Cortex of kidney (tissue), 1 donor: ENCODE measurements at places on chromosomes 13 and 19.

GRCh38 chr19:20044663-20045062 lies 5.4 kb upstream of the ZNF682 start:
- no peak for DNase-seq

DNA sequence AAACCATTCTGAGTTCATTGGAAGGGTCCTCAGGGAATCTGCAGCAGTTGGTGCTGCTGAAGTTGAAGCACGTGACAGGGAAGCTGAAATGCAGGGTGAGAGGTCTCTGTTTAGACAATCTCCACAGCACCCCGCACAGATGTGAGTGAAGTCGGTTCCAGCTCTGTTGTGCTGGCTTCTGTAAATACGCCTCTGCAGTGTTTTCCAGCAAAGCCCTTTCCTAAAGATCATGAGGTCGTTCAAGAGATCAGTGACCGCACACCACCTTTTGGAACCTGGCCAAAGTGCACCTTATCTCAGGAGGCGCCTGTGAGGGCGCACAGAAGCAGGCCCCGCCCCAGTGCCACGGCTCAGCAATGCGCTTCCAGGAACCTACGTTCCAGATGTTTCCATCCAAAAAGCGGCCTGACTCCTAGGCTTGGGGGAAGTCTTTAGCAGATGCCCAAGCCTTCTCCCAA lies 10.8 kb downstream of the CUL4A start:
- DNase-seq = no peak

GRCh38 chr19:15576526-15577156 lies 38.4 kb upstream of the CYP4F8 start:
- DNase-seq = no peak

- DNase-seq = no peak
Measured at GRCh38 chr13:29858667-29859066, 8.2 kb upstream of the UBL3 start.

- no peak for DNase-seq
Measured at GRCh38 chr13:48603375-48603774, 50.4 kb upstream of the CYSLTR2 start.

- no peak for DNase-seq
Measured at GRCh38 chr19:14059093-14059480, 2.8 kb downstream of the PALM3 start.

GRCh38 chr13:44622708-44623107 lies 46.6 kb upstream of the TSC22D1 start:
- no peak for DNase-seq

- no peak for DNase-seq
Measured at GRCh38 chr13:90553159-90553558, 794.3 kb upstream of the MIR17HG start.

DNA sequence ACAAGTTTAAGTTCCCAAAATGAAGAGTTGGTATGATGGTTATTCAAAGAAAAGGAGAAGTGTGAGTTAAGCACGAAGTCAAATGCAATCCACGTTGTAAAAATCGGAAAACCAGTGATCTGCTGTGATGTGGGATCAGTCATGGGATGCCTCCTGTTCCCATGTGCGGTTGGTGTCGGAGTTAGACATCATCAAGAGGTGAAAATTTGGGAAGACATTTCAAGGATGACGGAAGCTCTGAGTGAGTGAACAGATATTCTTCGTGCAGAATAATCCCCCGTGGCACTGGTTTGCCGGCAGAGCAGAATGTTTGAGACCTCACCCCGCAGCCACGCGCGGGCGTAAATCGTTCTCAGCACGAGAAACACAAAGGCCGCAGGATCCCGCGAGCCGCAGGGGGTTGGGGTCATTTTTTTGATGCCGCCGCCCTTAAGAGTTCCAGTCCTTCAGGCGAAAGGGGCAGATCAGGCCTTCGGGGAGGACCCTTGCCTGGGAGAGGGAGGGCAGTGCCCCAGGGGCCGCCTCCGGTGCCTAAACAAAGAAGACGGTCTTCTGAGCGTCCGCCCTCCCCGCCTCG lies 13.7 kb upstream of the SOX1 start:
- DNase-seq = no peak

DNA sequence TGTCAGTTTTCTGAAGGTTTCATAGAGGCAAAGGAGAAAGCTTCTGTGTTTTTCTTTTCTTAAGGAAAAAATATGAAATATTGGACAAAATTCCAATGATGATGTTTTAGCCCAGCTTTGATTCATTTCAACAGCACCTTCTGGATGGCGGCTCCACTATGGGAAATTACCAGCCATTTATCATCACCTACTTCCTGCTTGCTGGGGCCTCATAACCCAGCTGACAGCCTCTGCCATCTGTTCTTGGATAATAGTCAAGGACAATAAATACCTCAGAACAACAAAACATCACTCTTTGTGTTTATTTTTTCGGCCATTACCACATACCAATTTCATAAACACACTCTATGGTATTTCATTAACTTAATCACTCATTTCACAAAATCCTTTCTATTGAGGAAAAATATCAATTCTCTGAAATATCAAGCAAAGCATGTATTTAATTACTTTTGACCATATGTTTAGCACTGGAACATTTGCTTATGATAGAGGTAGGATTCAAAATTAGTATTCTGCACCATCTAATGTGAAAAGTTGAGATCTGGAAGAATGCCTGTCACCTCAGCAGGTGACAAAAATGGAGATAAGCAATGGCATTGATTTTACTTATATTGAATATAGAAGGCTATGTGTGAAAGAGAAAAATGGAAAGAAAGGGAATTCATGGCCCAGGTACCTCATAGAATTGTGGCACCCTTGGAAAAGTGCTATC lies 629.7 kb downstream of the LIG4 start:
- DNase-seq = no peak

GRCh38 chr13:23377579-23377978 lies 55.9 kb downstream of the SACS start:
- DNase-seq = no peak

GRCh38 chr13:25762281-25762680 lies 289.5 kb downstream of the SHISA2 start:
- no peak for DNase-seq

DNA sequence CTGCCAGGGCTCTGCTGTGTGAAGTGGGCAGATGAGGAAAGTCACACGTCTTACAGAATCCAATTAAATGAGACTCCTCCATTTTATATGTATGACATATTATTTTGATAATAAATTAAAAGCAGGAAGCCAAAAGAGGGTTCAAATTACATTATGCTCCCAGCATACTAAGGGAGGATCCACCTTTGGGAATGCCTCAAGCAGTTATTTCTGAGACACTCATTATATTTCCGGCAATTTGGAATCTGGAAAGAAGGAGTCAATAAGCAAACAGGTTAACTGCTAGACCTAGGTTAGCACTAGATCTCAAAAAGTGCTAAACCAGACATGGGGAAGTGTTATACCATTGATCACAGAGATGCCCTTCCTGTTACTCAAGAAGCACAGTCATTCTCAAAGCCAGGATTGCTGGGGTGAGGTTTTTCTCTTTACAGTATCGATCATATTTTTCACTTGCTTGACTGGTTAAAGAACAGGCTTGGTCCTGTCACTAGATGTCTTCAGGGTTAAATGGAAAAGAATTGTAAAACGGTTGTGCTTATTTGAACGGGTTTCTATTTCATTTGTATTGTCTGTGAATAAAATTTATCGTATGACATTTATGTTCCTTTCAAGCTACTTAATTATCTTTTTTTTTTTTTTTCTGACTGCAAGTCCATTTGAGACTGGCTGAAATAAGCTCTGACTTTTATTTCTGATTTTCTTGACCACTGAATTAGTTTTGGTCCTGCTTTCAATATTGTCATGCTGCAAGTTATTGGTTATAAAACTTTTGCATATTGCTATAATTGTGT lies 523.2 kb downstream of the KLF12 start:
- no peak for DNase-seq

DNA sequence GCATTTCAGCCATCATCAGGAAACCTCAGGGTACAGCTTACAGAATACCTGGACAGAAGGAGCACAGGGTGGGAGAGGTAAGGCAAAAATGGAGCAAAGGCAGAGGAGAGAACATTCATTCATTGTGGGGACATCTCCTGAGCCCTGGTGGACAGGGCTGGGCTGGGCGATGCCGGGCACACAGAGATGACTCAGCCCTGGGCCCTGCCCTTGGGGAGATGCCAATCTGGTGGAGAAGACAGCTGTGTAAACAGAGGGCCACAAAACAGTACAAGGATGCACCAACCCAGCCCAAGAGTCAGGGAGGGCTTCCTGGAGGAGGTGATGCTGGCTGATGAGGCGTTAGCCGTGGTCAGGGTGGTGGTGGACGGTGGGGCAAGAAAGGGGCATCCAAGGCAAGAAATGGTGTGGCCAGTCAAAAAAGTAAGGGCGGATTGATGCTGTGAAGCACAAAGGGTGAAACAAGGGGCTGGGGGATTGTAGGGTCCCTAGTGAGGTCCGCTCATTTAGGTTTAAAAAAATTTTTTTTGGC lies 3.6 kb upstream of the HAS1 start:
- no peak for DNase-seq

- DNase-seq = no peak
Measured at GRCh38 chr19:49366110-49366509, 2.4 kb downstream of the DKKL1 start.

DNA sequence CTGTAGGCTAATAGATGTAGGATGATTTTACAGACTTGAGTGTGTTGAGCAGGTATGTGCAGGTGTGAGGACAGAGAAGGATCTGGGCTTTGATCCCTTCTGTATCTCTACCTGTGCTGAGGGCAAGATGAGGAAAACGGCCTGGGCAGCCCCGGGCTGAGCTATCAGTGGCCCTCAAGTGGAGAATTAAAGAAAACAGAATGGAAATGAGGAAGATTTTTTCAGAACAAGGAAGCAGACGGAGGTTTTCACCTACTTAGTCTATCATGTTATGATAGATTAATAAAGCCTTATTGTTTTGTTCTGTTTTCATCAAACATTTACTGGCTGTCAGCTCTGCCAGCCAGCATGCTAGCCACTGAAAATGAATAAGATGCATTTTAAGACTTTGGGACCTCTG lies 22.3 kb upstream of the FOXO1 start:
- no peak for DNase-seq

DNA sequence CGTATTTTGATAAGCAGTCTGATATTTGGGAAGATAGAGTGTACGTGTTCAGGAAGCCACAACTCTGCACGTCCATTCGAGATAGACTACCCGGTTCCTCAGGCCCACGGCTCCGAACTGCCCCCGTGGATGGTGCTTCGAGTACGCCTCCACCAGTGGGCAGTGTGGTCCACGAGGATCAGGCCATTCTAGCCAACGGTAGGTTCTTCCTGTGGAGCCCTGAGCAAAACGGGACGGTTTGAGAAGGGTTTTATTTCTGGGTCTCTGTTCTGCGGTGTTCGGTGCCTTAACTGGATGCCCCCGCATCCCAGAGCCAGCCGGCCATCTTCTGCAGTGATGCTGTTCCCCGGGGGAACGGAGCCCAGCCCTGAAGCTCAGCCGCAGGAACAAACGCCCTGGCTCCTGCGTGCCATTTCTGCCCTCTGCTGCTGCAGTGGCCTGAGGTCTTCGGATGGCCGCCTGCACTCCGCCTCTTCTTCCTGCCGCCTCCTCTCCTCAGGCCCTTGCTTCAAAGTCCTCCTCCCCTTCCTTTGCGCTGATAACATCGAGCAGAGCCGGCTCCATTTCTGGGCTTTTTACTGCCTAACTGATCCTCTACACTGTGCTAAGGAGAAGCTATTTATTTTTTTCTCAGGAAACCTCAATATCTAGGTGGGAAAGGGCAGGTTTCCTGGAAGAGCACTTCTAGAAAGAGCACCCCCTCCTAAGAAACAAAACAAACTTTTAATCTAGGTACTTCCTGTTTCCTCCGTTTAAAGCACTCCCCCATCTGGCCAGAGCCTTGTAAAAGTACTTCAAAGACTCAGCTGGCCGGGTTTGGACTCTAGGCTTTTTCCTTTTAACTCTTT lies 36.2 kb upstream of the SLC46A3 start:
- no peak for DNase-seq

GRCh38 chr19:16342002-16342715 lies 17.5 kb downstream of the KLF2 start:
- DNase-seq = no peak

DNA sequence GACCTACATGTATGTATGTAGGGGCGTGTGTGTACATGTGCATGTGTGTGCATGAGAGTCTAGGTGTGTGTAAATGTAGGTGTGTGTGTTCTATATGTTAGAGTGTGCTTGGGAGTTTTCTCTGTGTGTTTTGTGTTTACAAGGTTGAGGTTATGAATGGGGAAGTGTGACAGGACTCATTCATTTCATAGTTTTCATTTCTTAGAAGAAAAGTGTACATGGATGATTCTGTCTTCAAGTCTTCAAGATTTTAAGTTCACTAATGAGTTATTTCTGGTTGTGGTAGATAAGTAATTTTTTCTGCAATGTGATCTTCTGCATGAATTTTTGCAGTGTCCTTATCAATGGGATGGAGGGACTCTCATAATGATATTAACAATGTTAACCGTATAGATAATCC lies 118.2 kb upstream of the SLC10A2 start:
- no peak for DNase-seq

GRCh38 chr13:102905905-102906771 lies 60.3 kb downstream of the ERCC5 start:
- DNase-seq = no peak
